ENCODE measurements at places on chromosomes 6 and 20. TPM values are rescaled to one million over a fixed set of nuclear protein-coding genes. Genes with fewer than 3 reads are reported as not detected.

DNA sequence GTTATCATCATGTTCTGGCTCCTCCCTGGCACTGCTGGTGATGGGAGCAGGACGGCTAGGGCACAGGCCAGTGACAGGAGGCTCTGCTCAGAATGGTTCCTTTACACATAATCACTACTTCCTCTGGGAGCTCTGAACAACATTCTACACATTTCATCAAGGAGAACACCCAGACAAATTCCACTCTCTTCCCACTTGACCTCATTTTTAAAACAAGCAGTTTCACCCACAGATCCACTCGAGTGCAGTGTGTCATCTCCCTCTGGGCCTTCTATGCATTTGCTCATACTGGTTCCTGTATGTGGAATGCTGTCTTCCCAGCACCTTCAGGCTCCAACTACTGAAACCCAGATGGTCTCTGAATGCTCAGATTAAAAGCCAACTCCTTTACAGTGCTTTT lies 84.8 kb downstream of the ELOVL5 start:
- no peak for DNase-seq

DNA sequence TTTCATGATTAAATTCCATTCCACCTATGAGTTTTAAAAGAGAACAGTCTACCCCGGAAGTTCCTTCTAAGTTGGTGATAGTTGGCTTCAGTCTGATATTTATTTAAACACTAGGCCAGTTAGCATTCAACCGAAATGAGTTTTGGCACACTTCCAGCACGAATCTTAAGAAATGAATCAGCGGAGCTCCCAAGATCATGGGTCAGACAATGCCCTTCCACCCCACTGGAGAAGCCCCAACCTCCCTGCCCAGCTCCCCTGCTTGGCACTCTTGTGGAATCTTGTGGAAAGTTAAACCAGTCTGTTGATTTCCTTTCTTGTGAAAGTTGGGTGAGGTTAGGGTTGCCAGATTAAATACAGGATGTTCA lies 64.3 kb downstream of the MKKS start:
- no peak for DNase-seq

- DNase-seq, result no peak
These were observed 183.5 kb downstream of the DST start for GRCh38 chr6:56459030-56459805.

DNA sequence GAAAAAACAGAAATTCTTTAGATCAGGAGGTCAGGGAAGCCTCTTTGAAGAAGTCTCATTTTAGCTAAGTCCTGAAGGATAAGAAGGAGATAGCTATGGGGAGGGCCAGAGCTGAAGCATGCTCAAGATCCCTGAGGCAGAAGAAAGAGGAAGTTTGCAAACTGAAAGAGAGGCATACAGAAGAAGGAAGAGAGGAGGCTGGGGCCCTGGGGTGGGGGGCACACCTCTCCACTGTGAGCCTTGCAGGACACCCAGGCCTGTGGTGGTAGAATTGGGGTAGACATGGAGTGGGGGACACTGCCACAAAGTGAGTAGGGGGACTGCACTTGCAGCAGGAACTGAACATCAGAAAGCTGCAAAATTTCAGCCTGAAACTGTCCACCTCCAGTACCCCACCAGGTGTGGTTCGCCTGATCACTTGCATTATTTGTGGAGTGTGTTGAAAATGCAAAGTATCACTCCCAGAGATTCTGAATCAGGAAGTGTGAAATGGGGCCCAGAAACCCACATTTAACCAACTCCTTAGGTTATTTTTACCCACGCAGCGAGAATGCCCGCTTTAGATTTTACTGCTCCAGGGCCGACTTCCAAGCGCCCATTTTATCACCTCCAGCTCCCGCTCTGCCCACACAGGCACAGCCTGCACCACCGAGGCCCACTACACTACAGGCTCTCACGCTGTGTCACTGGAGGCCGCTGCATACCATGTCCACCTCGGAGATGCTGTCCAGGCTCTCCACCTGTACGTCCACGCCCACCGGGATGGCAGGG lies 44.0 kb downstream of the GABRR2 start:
- no peak for DNase-seq

DNA sequence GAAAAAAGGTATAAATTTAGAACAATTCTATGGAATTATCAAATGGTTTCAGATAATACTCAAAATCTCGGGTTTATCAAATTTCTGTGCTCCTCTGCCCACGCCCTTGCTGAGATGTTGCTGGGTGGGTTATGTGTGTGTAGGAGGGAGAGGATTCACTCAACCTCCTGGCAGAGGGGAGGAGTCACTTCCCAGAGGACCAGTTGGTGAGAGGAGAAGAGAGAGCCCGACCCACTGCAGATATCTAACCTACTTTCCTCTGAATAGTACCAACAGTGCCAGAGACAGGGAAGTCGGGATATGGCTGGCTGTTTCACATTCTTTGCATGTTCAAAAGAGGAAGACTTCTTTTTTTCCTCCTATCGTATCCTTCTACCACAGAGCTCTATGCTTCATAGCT lies 187.1 kb upstream of the MAN1A1 start:
- no peak for DNase-seq

GRCh38 chr6:17015144-17015543 lies 86.7 kb upstream of the STMND1 start:
- no peak for DNase-seq

DNA sequence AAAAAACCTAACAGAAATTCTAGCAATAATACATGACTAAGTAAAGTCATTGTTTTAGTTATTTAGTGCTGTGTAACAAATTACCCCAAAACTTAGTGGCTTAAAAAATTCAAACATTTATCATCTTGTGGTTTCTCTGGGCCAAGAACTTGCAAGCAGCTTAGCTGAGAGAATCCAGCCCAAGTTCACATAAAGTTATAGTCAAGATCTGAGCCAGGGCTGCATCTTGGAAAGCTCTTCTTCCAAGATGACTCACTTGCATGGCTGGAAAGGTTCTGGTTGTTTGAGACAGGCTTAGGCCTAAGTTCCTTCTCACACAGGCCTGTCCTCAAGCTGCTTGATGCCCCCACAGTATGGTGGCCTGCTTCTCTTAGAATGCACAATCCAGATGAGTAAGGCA lies 217.8 kb upstream of the TSHZ2 start:
- DNase-seq, result no peak

- DNase-seq, result no peak
These were observed 23.0 kb upstream of the STK38 start for GRCh38 chr6:36570264-36570663.

- no peak for DNase-seq
These were observed 83.0 kb upstream of the FAM184A start for GRCh38 chr6:119161438-119161837.

DNA sequence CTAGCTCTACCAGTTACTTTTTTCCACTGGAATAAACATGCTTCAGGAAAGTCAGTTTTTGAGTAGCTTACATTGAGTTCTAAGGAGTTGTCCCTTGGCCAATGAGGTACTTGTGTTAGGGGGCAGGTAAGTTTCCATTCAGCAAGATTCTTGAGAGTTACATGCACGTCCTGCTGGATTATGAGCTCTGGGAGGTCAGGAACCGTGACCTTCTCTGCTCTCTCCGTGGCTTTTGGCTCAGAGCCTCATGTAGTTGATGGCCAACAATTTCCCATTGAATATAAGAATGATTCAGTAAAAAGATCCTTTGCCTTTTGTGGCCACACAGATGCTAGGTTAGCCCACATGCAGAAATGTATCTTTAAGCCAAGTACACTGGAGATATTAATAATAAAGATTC lies 181.8 kb upstream of the RALGAPA2 start:
- DNase-seq, result no peak

DNA sequence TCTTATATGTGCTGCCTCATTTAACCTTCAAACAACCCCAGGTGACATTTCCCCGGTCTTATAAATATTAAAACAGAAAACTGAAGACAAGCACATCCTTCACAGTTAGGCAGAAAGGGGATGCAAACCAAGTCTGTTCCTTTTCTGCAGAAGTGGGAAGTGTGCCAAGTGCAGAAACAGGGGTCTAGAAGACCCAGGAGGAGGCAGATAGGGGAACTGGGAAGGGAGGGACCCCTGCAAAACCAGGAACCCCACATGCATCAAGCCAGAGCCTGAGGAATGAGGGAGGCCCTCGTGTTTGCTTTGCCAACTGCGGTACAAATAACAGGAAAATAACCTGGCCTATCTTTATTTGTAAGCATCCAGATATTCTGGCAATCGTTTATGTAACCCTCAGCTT lies 17.0 kb upstream of the CST3 start:
- no peak for DNase-seq

- DNase-seq, result no peak
These were observed 76.9 kb downstream of the SMOC2 start for GRCh38 chr6:168517742-168518347.

GRCh38 chr20:50130356-50130723 lies 17.4 kb upstream of the UBE2V1 start:
- DNase-seq, result no peak

DNA sequence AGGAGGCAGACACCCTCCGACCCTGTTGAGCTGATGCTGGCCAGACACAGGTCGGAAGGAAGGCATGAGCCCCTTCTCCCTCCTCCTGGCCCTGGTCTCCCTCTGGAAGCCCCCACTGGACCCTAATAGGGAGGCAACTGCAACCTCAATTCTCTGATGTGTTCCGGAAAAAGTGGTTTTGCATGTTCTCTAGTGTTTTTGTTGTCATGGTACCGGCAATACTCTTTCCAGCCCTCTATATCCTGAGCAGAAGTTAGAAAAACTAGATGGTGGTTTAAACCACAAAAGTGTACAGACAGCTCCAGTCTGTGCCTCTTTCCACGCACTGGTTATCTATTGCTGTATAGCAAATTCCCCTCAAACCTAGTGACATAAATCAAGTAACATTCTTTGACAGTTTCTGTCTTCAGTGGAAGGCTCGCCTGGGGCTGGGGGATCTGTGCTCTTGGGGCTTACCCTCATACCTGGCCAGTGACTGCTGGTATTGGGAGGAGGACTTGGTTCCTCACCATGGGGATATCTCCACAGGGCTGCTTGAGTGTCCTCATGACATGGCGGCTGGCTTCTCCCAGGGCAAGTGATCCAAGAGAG lies 37.0 kb downstream of the SYTL3 start:
- DNase-seq, result no peak

- DNase-seq, result no peak
These were observed 159.8 kb upstream of the SYNDIG1 start for GRCh38 chr20:24309596-24309995.

DNA sequence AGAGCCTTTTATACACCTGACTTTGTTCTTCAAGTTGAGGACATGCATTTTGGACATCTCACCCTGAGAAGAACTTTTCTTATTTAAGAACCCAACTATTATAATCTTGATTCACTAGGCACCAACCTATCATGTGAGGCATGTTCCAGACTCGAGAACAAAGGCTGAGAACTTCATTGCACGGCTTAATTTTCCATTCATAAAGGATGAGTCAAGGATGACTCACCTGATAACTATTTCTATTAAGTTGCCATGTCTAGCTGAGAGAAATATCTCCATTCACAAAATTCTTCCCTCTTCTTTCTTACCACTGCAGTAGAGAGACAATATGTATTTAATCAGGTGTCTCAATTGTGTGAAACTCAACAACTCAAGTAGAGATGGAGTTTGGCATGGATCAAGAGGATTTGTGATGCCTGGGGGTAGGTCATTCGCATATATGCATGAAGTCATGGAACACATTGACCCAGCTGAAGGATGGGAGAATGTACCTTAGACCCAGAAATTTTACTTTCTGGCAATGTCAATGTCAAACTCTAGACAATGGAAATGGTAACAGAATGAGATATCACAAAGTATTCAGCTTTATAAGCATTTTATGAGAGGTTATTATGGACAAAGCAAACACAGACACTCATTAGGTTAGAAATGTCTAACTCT lies 208.7 kb upstream of the PRND start:
- no peak for DNase-seq

DNA sequence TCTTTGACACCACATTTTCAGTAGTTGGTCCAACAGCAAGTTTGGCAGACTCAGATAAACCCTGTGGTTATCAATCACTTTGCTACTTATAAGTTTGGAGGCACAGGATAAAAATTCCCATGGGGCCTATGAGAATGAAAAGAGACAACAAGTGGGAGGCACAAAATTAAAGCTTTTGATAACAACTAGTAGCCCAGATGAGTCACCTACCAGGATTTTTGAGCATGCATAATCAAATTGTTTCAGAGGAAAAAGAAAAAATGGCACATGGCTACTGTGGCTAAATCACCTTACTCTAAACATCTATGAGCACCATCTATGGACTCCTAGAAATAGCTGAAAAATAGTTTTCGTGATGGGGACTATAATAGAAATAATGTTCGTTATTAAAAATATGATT lies 40.8 kb upstream of the BMP5 start:
- DNase-seq, result no peak

- DNase-seq, result no peak
These were observed 108.3 kb downstream of the CARMIL1 start for GRCh38 chr6:25387483-25387882.

DNA sequence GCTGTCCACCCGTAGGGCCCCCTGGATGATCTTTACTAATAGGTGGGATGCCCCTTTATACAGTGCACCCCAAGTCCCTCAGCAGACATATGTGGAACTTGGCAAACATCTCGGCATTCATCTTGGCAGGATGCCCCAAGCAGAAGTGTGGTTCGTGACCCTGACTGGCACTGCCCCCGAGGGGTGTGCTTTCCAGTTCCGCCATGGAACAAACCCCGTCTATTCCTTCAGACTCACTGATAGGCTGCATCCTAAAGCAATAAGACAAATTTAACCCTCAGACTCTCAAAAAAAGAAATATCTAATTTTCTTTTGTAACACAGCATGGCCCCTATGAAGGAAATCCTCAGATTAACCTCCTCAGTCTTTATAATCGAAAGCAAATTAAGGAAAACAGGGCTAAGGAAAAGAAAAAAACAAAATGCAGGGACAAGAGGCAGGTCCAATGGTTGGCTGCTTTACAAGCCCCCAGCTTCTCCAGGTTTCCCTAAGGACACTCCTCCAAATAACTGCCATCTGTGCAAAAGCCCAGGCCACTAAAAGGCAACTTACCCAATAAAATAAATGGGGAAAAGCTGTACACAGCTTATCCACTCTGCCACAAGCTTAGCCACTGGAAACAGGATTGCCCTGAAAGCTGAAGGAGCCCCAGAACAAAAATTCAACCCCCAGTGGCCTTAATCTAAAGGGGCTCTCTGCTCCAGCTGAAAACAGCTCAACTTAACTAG lies 30.5 kb upstream of the RIPK1 start:
- no peak for DNase-seq

- DNase-seq, result no peak
These were observed 34.7 kb upstream of the FAM8A1 start for GRCh38 chr6:17565399-17565798.

GRCh38 chr6:113651120-113651519 lies 206.0 kb upstream of the MARCKS start:
- peak; percentile 60 for DNase-seq

DNA sequence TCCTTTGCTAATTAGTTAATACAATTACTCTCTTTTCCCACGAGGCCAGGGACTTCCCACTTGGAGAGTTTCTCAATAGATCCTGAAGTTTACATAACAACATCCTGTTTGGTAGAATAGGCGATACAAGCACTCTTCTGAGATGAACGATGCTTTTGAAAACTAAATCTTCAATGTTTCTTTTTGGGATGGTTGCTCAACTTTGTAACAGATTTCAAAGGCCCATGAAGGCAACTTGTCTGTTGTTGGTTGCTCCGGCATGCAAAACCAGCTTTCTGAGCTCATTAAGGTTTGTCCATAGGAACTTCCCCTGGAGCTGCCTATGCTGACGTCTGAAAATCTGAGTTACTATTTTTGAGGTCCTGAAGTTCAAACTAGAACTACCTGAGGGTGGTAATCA lies 25.9 kb upstream of the ROS1 start:
- no peak for DNase-seq

The SSTR4 gene
- 0.30 TPM for total RNA-seq

The NFS1 gene
- 18.9 TPM for total RNA-seq

The SAMD10 gene
- 1.6 TPM for total RNA-seq

The ABHD12 gene
- total RNA-seq, result 22.6 TPM

The RAET1L gene
- total RNA-seq, result 2.8 TPM

The HLA-DMB gene
- total RNA-seq, result 12.7 TPM

The MLN gene
- not detected for total RNA-seq

Measured in skin of body (tissue), 3 donors.